Omental fat pad (tissue), 4 donors: ENCODE measurements at places on chromosomes 7 and 10. TPM values are rescaled to one million over a fixed set of nuclear protein-coding genes. Genes with fewer than 3 reads are reported as not detected.
A peak's percentile ranks its signal among the peaks of the same experiment; 100 is the strongest.

The LIPN gene
- total RNA-seq = 0.56 TPM

GRCh38 chr10:77012812-77013500, 624.7 kb downstream of the KCNMA1 start:
- DNase-seq = no peak

- no peak for DNase-seq
Observed at GRCh38 chr10:18140957-18141845, 977 bp downstream of the CACNB2 start.

- DNase-seq = no peak
Observed at GRCh38 chr10:77180104-77180503, 457.5 kb downstream of the KCNMA1 start.

The MMD2 gene
- total RNA-seq = not detected

GRCh38 chr7:133054162-133054840, 27.6 kb downstream of the CHCHD3 start:
- DNase-seq = no peak

GRCh38 chr7:29177963-29178600, 16.5 kb upstream of the CHN2 start:
- DNase-seq = no peak

The PRRT4 gene
- 4.0 TPM for total RNA-seq

GRCh38 chr7:75889826-75890225, 11.0 kb downstream of the RHBDD2 start:
- DNase-seq = no peak

The RAB18 gene
- 44.4 TPM for total RNA-seq

The CYP3A7 gene
- total RNA-seq = 2.8 TPM

GRCh38 chr10:21506351-21506750, 19.1 kb downstream of the SKIDA1 start:
- DNase-seq = no peak

The C7orf57 gene
- total RNA-seq = 0.24 TPM

DNA sequence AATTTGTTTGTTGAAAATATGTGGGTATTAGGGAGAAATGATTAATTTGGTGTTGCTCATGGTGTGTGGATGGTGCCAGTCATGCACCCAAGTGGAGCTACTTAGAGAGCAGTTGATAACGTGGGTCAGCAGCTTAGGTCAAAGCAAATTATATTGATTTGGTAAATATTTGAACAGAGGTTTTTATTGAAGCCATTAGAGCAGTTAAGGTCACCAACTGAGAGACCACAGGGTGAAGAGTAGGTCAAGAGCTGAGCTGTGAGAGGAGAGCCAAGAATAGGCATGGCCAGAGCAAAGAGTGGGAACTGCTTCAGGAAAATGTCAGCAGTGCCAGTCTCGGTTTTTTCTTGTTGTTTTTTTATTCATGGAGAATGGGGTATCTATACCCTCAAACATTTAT, 97.9 kb downstream of the TMEM168 start:
- DNase-seq = no peak

DNA sequence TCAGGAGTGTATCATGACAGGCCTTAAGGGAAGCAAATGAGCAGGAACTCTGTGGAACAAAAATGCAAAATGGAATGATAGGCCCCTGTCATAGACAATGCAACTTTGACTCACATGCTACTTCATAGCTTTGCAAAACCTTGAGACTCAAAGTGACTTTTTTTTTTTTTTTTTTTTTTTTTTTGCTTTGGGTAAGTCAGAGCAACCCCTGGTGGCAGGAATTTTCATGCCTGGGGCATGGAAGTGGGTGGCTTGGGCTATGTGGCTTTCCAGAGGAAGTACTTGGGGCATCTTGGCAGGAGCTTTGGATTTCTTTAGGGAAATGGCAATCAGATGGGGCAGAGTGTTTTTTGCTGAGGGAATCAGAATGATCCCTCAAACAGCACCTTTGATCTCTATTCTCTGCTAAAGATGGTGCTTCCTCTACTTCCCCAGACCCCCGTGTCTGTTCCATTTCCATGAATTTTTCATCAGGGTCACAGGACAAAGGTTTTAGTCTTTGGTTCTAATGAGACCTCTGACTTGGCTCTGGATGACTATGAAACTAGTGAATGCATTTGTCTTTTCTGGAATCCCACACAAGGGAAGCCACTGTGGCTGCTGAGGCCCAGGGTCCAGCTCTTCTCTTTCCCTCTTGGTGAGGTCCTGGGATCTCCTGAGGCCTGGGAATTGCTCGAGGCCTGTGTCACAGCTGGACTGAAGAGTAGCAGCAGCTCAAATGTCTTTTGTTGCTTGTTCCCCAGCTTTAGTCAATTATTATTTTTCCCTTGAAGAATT, 62.8 kb downstream of the TACC2 start:
- DNase-seq = no peak

The CALN1 gene
- total RNA-seq = not detected

DNA sequence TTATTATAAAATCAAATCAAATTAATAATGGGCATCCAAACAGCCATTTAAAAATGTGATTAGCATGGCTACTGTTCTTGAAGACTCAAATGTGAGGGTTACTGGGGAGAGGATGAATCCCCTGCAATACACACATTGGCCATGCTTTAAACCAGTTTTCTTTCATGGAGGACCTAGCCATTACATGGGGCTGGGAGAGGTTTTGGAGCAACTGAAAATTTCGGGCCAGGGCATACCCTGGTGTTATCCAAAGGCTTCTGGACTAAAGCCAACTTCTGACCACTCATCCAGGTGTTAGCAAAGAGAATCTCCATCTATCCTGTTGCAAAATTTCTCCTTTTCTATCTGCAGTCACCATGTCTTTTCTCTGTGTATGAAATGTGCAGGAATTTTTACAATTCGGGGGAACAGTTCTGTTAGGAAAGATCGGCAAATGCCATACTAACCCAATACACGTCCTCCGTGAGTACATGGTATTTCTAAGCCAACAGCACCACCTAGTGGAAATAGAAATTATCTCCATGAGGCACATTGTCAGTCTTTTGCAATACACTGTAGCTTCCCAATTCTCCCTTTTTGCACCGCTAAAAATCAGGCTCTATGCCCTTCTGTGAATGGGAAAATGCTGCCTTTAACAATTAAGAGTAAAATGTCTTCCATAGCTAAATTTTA, 47.0 kb upstream of the ZNF107 start:
- no peak for DNase-seq

GRCh38 chr7:36138209-36138608, 14.8 kb upstream of the EEPD1 start:
- DNase-seq = no peak

GRCh38 chr10:131843881-131844284, 56.9 kb upstream of the PPP2R2D start:
- DNase-seq = no peak

DNA sequence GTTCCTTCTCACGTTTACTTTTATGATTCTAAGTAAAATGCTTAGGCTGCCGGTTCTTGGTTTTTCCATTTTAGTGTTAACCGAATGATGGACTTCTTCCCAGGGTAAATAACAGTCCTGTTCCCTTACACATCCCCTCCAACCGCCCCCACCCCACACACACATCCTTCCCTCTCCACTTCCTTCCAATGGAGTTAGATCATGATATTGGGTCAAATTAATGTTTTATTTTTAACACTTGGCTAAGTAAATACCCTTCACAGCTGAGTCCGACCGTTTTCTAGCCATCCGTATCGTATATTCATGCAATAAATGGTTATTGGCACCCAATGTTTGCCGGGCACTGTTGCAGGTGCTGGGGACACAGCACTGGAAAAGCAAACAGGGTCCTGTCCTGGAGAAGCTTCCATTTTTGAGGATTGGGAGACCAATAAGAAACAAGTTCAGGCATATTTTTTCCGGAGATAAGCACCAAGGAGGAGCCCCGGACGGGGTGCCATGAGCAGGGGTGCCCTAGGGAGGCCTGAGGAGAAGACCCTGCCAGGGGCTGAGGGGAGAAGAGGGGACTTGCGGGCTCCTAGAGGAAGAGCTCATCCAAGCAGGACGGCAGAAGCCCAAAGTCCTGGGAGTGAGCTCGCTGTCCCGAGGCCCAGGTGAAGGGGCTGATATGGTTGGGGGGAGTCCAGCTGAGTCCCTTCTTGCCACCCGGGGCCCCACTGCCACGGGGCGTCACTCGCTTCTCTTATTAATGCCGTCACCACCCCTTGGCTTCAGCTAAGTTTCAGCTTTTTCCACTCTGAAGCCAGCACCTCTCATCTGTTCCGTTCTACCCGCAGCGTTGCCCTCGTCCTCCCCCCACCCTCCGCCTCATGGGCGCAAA, 126.0 kb upstream of the RET start:
- DNase-seq = peak; percentile 7

The SPOCK2 gene
- 24.6 TPM for total RNA-seq

- no peak for DNase-seq
Observed at GRCh38 chr10:83252596-83252995, 886.7 kb upstream of the GHITM start.

The SPDYE2B gene
- not detected for total RNA-seq

The RADIL gene
- total RNA-seq = 2.5 TPM

The TEX47 gene
- total RNA-seq = not detected

The C10orf105 gene
- total RNA-seq = 0.16 TPM
